ENCODE measurements at places on chromosomes 12 and 14.

DNA sequence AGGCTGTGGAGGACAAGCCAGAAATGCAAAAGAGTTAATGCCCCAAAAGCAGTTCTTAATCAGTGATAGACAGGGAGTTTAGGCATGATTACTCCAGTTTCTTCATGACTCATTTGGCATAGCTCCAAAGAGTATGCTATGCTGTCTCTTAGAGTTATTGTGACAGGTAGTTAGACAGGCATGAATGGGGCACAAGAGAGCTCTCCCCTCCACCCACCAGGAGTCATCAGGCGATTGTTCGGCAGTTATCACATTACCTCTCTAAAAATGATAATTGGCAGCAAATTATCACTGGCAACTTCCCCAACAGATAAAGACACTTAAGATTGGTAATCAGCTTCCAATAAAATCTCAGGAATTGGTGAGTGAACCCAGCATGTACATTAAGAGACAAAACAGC lies 320.1 kb downstream of the DAD1 start:
- DNase-seq, result no peak

- no peak for DNase-seq
Measured at GRCh38 chr12:4766445-4766844, 46.2 kb downstream of the GALNT8 start.

- DNase-seq, result no peak
Measured at GRCh38 chr14:79342942-79343341, 868.4 kb downstream of the DIO2 start.

DNA sequence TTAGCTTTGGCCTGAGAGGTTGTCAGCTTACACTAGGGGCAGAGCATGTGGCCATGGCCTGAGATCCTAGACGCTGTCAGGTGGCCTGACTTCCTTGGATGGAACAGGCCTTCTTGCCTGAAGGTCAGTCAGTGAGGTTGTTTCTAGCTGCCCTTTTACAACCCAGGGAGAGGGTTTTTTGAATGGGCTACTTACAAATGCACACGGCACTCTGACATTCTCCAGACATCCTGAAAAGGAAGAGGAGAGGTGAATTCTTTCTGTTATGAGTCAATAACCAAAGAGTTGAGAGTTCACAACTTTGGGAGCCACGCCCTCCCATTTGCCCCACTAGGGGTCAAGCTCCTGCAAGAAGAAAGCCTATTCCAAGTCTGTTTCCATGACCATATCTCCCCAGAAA lies 7.8 kb downstream of the KRT76 start:
- no peak for DNase-seq

- no peak for DNase-seq
Measured at GRCh38 chr14:65213316-65213715, 111.0 kb upstream of the MAX start.

DNA sequence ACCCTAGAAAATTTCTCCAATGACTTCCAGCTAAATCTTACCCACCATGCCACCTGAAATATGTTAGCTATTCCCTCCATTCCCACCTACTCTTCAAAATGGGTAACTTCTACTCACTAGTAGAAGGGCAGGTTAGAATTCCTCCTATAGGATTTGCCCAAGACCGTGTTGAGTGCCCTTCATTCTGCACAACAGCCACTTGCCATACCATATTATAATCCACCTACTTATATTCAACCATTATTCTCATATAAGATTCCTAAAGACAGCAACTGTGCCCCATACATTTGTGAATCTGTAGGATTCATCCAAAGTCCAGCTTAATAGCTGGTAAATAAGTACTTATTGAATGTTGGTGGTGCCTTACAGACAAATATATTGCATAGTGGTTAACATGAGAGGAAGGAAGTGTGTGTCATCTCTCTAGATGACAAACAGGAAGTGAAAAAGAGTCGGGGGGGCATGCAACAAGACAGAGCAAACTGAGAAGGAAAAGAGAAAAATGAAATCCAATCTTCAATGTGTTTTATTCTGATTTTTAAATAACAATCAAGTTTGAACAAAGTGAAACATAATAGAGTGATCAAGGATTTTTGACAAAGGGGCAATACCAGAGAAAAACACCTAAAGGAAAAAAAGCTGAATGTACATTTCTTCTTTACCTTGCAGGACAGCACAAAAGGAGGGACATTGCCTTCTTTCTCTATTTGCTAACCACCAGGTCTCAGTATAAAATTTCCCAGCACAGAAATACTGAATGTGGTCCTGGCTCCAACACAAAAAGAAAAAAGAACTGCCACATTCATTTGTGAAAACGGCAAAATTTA lies 389.3 kb upstream of the USP15 start:
- no peak for DNase-seq

DNA sequence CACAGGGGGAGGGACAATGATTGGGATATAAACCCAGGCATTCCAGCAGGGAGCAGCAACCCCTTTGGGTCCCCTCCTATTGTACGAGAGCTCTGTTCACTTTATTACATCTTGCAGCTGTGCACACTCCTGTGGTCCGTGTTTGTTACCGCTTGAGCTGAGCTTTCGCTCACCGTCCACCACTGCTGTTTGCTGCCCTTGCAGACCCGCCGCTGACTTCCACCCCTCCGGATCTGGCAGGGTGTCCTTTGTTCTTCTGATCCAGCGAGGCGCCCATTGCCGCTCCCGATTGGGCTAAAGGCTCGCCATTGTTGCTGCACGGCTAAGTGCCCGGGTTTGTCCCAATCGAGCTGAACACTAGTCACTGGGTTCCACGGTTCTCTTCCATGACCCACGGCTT lies 64.1 kb downstream of the E2F7 start:
- no peak for DNase-seq

All from activated T-cell treated with anti-CD3 and anti-CD28 coated beads for 48 hours (primary cell).